ENCODE measurements at places on chromosomes 6 and 20. TPM values are rescaled to one million over a fixed set of nuclear protein-coding genes. Genes with fewer than 3 reads are reported as not detected.

KIF25 gene
- total RNA-seq, result not detected

BACH2 gene
- 18.1 TPM for total RNA-seq

KCNQ2 gene
- total RNA-seq, result 0.65 TPM

MUCL3 gene
- not detected for total RNA-seq

Measured in spleen (tissue), 13 donors.